ENCODE measurements at places on chromosomes 1 and 21.
A peak's percentile ranks its signal among the peaks of the same experiment; 100 is the strongest.

DNA sequence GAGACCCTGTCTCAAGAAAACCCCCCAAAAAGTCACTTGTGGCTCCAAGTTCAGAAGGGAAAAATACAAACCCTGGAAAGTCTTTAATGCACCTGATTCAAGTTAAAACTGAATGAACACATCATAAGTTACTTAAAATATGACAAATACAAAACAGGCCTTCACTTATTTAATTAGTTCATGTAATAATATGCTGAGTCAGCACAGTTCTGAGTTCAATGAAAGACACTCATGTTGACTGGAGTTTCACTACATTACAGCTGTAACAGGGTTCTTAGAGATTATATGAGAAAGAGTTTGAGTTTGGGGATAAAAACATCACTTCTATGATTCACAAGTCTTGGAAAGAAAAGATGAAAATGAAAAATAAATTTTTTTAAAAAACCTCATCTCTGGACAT lies 51.0 kb downstream of the DEGS1 start:
- DNase-seq, result no peak

GRCh38 chr1:155226910-155227260 lies 18.4 kb downstream of the MTX1 start:
- DNase-seq, result peak; percentile 79

GRCh38 chr1:87196110-87196827 lies 132.4 kb upstream of the LMO4 start:
- DNase-seq, result no peak

GRCh38 chr1:43367904-43368645 lies at the start of gene ELOVL1:
Gene ELOVL1, minus strand, starts transcription at chr1:43368011. Its CDS starts 2,402 bp downstream, at chr1:43365609.
- DNase-seq, result peak; percentile 89

GRCh38 chr1:67880056-67880601 lies 46.9 kb upstream of the GNG12 start:
- DNase-seq, result peak; percentile 78

- peak; percentile 65 for DNase-seq
Measured at GRCh38 chr1:234478152-234478480, 863 bp downstream of the TARBP1 start.

DNA sequence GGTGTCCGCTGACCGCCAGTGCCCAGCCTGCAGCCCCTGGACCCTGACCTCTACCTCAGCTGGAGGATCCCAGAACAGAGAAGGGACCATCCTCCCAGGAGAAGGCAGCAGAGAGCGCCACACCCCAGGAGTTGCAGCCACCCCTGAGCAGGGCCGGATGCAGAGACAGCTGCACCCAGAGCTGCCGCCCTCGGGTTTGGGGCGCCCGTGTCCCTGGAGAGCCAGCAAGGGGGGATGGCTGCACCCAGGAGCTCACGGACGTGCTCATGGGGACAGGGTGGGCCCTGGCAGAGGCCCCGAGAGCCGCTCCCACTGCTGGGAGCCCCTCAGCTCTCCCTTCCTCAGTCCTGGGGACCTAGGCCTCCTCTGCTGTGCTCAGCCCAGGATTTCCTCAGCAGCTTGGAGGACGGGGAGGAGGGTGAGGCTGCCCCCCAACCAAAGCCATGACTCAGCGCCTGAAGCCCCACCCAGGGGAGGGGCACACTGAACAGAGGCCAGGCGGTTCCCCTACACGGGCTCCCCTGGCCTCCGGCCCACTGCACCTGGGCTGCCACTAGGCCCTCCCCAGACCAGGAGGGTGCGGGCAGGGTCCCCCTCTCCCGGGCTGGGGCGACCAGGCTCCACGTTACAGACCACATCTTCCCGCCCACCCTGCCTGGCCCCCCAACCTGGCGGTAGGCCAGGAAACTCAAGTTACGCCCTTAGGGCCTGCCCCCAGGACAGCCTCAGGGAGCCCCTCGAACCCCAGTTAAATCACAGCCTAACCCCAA lies 2.2 kb downstream of the ACAP3 start:
- peak; percentile 34 for DNase-seq

GRCh38 chr1:64308866-64309265 lies 105.4 kb downstream of the UBE2U start:
- DNase-seq, result no peak

GRCh38 chr1:36934061-36934460 lies 100.3 kb downstream of the GRIK3 start:
- DNase-seq, result peak; percentile 55

- DNase-seq, result no peak
Measured at GRCh38 chr1:227068883-227069282, 128.8 kb downstream of the COQ8A start.

DNA sequence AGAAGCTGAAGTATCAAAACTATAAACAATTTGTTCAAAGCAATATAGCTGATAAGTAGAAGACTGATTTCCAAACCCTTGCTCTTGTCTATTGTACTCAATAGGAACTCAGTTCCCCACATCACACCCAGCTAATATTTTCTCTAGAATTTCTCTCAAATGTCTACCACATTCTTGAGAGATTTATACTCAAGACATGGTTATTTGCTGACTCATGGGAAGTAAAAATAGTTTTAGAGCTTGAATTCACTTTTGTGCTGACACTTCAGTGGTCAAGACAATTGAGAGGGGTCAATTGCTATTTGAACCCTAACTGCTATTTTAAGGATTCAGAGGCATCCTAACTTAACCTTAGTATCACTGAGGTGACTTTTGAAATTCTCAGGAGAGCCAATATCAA lies 99.0 kb downstream of the TNNI3K start:
- DNase-seq, result no peak

- DNase-seq, result no peak
Measured at GRCh38 chr1:177975588-177976495, 6.0 kb upstream of the SEC16B start.

DNA sequence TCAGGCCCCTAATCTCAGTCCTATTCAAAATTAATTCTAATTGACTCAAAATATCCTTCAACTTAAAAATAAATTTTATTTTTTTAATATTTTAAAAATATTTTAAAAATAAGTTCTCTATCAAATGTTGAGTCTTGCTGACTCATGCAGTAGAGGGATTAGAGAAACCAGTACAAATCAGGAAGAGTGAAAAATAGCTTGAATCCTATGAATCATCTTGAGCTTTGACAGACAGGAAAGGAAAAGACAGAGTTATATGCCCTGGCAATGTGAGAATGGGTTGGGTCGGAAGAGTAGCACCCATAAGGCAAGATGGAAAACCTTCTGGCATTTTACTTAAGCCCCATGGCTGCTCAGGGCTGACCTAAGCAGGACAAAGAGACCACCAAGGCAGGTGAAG lies 346.6 kb upstream of the RUNX1 start:
- no peak for DNase-seq

DNA sequence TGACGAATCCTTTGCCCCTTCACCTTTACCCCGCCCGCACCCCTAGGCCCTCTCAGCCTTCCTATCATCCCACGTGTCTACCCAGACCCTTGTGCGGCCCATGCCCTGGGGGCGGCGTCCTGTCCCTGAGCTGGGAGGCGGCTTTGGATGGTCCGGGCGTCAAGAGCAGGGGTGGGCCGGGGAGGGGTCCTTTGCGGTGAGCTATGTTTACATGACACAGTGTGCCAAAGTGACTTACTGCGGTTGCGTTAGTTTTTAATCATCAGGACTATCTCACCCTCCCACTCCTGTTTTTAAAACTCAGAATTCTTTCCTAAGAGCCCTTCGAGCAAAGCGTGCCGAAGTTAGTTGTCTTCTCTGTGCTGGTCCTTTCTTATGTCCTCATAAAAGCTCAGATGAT lies 144.6 kb downstream of the PGBD5 start:
- DNase-seq, result no peak

DNA sequence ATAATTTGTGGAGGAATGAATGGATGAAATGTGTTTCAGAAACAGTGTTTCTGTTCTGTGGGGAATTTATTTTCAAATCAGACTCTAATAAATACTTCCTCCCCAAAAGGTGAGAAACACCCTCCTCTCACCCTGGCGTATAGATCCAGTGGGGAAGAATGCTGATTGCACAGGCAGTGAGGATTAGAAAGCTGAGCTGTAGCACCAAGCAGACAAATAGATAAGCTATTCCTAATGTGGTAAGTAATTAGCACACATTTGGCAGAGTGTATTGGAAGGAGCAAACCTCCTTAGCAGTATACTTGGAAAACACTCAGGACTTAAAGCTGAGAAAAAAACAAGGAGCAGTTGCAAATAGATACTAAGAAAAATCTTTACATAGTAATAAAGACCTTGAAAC lies 50.8 kb downstream of the NUF2 start:
- DNase-seq, result no peak

DNA sequence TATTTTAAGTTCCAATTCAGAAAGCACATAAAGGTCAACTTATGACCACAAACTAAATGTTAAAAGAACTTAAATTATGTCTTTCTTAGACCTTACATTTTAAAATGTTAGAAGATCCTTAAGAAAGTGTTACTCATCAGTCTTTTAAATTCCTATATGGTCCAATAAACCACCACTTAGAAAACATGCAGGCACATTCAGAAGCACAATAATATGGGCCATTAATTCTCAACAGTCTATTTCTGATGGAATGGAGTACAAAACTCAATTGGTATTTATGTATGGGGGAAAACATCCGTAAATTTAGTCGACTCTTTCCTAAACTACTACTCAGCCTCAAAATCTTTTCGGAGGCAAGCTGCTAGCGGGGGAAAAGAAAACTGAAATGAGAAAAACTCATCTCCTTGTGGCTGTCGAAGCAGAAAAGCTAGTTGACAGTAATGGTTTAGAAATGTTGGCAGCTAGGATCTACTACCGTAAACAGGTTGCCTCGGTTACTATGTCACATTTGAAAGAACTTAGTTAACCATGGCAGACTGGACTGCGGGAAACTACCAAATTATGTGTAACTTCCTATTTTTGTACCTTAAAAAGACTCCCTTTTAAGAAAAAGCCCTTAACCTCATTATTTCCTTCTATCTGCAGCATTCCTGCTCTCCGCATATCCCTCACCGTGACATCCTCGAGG lies 1.0 kb downstream of the TRMT1L start:
- DNase-seq, result no peak

DNA sequence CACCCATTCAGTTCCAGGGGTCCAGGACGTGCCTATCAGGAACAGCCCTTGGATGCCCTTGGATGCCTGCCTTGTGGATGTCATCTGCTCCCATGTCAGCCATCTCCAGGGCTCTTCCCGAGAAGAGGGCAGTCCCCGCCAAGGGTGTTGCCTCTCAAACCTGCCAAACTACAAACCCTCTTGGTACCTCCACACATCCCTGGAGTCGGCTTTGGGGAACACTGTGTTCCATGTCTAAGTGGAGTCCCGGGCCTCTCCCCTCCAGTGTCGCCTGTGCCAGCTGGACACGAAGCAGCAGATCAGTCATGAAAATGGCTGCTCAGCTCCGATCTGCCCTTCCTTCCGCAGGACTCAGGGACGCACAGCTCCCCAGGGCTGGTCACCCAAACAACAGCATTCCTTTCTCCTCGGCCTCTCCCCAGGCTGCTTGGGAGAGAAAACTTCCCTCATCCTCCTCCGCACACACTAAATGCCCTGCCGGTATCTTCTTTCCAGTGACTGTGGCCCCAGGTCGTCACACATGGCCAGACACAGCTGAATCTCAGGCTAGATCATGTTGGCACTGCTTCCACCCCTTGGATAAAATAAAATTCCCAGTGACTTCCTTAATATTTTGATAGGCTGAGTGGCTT lies 53.4 kb downstream of the GALNT2 start:
- no peak for DNase-seq

DNA sequence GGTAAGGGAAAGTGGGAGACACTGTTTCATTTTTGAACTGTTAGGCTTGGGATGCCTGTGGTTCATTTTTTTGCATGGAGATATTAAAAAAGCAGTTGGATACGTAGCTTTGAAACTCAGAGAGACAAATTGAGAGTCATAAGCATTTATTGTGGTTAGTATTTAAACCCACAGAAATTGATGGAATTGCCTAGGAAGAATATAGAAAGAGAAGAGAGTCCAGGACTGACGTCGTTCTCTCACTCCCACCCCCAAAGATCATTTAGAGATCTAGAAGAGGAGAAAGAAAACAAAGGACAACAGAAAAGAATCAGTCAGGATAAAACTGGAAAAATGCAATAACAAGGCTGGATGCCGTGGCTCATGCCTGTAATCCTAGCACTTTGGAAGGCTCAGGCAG lies 73.2 kb upstream of the BMP8A start:
- DNase-seq, result no peak

DNA sequence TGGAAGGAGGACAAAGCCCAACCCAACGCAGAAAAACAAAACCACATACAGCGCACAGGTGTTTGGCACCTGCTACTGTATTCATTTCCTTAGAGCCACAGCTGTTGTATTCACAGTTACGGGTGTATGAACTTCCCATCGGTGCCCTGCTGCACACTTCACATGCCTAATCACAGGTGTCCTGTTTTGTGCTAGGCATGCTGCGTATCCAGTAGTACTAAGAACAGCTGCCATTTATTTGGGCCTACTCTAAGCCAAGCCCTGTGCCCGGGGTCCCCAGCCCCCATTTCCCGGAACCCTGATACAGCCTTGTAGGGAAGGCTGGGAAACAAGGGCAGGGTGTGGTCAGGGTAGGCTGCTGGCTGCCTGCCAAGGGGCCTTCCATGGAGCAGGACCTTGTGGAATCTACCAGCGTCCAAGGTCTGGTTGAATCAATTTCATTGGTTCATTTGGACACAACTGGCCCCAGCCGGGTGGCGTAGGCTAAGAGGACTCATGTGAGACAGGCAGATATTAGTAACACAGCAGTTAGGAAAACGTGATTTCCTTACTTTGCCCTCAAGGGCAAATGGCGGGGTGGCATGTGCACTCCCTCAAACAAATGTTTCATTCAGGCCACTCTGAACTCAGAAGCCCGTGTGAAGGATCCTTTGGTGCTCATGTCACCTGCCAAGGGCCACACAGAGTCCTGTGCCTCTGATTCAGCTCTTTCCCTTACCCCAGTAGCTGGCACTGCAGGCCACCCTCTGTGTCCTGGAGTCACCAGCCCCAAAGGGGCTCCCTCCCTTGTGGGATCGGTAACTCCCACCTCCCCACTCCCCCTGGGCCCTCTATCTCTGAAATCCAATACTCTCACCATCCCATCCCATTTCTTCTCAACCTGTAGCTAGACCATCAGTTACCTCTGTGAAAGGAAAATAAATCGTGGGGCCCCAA lies 986 bp upstream of the RNF186 start:
- DNase-seq, result peak; percentile 97

GRCh38 chr1:17122521-17123164 lies 3.4 kb upstream of the PADI2 start:
- peak; percentile 11 for DNase-seq

DNA sequence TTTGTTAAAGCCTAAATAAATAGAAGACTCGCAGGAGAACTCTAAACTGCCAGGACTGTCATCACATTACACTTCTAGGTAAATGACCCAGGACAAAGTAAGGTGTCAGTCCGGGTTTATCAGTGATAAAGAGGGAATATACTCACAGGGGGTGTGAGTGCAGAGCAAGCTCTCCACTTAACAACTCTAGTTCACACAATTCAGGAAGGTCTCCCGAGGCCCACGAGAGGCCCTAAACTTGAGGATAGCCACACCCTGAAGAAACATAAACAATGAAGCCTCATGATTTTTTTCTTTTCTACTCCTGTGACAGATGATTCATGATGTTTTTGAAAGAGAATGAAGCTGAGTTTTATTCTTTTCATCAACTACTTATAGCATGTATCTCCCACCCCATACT lies 65.6 kb upstream of the EXO1 start:
- DNase-seq, result peak; percentile 65
